Stimulated activated CD4-positive, alpha-beta T cell treated with anti-CD3 and anti-CD28 coated beads, Interleukin-4, amount 100 ng/mL, for 4 hours (primary cell): ENCODE measurements at places on chromosomes 2 and 18.

- no peak for DNase-seq
These were observed 7.5 kb upstream of the NOSTRIN start for GRCh38 chr2:168794968-168795367.

DNA sequence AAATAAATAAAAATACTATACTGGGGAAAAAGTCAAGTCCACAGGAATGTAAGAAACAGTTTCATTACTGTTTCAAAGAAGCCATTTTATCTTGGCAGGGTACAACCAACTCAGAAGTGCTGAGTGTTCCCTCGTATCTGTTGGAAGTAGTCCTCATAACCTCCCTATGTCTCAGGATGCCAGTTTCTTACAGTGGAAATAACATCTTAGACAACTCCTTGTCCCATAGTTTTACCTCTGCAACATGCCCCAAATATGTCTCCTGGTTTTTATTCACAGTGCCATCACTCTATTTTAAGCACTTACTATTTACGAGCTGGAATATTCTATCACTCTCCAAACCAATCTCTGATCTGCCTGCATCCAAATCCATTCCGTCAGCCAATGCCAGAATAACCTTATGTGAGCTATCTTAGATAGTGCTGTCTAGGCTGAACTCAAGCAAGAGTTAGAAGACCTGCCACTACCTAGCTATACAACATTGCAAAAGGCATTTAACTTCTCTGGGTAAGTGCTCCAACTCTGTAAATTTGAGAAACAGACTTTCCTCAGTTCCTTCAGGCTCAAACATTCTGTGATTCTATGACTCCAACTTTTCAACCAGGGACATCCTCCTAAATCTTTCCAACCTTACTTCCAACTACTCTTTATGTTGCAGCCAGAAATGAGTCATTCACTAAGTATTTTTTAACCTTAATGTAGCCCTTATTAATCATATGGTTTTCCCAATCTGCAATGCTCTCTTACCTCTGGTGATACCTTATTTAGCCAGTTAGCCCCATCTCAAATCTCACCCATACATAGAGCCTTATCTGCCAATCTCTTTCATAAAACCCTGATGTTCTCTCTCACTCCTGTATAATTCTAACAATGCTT, 66.7 kb downstream of the RTN4 start:
- DNase-seq, result no peak

- no peak for DNase-seq
These were observed 23.5 kb upstream of the ITGB6 start for GRCh38 chr2:160223560-160223959.

DNA sequence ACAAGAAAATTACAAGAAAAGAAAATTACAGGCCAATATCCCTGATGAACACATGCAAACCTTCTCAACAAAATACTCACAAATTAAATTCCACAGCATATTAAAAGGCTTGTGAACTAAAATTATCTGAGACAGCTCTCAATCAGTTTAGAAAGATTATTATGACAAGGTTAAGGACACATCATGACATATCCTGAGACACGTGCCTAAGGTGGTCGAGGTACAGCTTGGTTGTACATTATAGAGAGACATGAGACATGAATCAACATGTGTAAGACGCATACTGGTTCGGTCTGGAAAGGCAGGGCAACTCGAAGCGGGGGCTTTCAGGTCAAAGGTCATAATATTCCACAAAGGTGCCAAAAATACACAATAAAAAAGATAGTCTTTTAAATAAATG, 598.3 kb upstream of the REG3G start:
- no peak for DNase-seq

- no peak for DNase-seq
These were observed 50.5 kb downstream of the RAB31 start for GRCh38 chr18:9758624-9759075.

DNA sequence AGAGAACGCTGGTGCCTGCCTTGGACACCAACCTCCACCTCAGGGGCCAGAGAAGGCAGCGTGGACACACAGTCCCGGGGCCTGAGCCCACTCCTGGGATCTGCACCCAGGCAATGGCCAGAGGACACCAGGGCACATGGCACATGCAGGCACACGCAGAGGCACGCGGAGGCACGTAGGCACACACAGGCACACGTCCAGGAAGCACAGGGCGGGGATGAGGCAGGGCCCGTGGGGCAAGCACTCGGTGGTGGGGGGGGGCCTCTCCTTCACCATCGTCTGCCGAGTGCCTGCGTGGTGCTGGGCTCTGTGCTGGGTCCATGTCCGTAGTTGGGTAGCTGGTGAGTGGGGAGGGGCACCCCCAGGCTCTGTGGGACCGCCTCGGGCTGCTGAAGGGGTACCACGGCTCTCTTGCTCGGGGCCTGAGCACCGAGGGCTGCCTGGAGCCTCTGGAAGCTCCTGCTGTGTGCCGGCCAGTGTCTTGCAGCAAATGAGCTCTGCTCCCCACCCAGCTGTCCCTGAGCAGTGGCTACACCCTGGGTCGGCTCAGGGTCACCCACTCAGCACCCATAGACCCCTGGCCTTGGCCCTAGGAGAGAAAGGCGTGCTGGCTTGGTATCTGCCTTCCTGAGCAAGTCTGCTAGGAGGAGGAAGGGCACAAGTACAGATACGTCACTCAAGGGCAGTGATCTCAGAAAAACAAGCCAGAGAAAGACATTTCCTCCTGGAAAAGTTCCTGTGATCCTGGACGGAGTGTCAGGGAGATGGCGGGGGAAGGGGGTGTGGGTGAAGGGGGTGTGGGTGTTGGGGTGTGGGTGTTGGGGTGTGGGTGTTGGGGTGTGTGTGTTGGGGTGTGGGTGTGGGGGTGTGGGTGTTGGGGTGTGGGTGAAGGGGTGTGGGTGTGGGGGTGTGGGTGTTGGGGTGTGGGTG, 26.4 kb downstream of the RTP5 start:
- DNase-seq, result peak; percentile 30

DNA sequence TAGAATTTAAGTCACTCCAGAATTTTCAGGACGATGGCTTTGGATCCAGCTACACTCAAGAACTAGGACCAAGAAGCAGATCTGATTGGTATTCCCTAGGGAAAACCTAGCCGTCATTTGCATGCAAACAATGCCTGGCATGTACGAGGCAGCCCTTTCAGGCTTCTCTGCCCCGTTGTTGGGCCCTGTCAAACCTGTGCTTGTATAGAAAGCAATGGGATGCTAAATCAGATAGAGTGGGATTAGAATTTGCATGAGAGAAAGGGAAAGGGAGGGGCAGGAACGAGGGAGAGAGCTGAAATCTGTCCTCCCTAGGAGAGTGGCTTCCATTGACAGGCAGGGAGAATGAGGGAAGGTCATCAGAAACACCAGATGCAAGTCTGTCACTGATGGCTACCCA, 28.6 kb downstream of the ARID5A start:
- no peak for DNase-seq

DNA sequence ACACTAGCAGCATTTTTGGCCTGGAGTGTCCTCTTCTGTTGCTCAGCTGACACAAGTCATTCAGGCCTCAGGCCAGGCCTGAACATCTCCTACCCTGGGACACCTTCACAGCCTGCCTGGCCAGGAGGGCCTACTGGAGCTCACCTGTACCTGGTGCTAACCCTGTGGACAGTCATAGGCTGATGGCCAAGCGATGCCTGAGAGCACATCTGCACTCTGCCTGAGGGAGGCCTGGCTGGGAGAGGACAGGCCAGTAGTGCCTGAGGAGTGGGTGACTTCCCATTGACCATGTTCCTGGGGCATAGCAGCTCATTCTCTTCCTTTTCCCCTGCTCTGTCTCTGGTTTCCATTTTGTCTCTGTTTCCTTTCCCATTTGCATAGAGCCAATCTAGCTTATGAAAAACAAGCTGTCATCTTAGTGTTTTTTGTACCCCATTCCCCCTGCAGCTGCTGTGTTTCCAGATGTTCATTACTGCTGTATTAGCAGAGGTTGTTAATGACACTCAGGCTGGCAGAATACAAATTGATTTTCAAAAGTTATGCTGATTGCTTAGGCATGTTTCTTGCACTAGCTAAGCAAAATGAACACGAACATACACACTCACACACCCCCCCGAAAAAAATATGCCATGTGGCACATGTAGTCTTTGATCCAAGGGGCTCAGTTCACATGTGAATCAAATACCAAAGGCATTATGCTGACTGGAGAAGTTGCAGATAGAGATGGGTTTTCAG, 149.7 kb upstream of the HS6ST1 start:
- DNase-seq, result no peak

GRCh38 chr2:96157649-96158553, 12.7 kb upstream of the DUSP2 start:
- DNase-seq, result peak; percentile 95

DNA sequence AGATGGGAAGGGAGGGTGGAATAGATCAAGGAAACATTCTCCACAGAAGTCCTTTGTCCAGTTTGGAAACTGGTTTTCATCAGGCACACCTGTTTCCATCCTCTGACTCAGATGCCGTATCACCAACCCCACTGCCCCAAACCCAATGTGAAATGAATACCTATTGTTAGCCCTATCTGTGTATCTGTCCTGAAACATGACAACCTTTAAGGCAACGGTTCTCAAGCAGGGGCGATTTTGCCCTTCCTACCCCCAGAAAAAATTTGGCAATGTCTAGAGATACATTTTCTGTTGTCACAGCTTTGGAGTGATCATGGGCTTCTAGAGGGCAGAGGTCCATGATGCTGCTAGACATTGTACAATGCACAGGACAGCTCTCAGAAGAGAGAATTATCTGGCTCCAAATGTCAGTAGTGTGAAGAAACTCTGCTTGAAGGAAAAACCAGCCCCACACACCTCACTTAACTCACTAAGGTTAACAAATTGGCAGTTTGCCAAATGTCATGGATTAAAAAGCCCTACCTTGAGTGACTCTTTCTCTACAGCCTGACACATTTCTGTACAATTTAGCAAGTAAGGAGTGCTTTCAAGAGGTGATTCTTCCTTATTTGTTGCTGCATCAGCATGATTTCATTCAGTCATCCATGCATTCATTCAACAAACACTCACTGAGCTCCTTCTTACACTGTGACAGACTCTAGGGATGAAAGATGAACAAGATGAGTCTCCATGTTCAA, 3.4 kb downstream of the SCTR start:
- DNase-seq, result no peak

DNA sequence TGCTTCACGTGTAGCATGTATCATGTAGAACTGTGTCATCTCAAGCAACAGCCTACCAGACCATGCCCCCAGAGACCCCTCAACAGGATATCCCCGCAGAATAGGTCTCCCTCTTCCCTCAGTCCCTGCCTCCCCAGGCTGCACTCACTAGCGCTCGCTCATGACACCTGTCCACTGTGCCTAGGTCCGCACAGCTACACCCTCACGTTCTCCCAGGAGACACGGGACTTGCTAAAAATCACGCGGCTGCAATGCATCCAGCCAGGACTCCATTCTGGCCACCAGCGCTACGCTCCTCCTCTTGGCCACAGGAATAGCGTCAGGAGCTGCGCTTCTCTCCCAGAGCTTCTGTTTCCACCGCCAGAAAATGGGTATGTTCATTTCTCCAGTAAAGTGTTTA, 2.5 kb downstream of the PXDN start:
- DNase-seq, result no peak

DNA sequence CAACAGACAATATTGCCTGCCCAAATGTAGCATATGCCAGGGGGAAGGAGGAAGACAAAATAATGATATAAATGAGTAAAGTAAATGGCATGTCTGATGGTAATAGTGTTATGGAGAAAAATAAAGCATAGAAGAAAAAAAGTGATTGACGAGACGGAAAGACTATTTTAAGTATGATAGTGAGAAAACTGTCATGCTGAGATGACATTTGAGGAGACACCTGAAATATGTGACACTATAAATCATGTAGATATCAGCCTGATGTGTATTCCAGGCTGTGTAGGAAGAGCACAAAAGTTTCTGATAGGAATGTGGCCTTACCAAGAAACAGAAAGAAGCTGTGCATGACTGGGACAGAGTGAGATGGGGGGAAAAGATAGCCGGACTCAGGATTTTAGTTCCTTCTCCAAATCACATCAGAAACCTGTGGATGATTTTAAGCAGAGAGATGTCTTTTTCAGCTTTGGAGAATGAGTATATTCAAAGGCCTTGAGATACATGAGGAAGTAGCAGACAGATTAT, 387.3 kb upstream of the SYT4 start:
- DNase-seq, result no peak

DNA sequence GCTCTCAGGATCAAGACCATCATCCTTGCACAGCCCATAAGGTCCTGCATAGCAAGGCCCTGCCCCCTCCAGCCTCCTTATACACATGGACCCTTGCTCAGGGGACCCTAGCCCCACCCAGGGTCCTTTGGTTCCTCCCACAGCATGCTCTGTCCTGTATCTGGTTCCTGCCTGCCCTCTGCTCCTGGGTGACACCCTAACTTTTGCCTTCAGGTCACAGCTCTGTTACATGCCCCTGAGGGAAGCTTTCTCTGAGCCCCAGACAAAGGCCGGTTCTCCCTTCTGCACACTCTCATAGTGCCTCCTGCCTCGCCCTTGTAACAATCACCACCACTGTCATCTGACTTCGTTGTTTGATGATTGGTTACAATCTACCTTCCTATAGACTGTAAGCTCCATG, 204.8 kb downstream of the SMAD2 start:
- DNase-seq, result no peak

DNA sequence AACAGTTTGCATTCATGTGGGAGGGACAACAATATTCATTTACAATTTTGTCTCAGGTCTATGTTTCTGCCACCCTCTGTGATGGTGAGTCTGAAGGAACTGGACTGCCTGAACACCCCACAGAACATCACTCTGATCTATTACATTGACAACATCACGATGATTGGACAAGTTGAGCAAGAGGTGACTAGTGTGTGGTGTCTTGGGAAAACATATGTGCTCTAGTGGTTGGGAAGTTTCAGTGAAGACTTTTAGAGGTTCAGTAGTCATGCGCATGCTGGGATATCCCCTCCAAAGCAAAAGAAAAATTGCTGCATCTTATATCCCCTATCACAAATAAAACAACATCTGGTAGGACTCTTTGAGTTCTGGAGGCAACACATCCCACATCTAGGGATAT, 18.6 kb upstream of the CTLA4 start:
- DNase-seq, result no peak

DNA sequence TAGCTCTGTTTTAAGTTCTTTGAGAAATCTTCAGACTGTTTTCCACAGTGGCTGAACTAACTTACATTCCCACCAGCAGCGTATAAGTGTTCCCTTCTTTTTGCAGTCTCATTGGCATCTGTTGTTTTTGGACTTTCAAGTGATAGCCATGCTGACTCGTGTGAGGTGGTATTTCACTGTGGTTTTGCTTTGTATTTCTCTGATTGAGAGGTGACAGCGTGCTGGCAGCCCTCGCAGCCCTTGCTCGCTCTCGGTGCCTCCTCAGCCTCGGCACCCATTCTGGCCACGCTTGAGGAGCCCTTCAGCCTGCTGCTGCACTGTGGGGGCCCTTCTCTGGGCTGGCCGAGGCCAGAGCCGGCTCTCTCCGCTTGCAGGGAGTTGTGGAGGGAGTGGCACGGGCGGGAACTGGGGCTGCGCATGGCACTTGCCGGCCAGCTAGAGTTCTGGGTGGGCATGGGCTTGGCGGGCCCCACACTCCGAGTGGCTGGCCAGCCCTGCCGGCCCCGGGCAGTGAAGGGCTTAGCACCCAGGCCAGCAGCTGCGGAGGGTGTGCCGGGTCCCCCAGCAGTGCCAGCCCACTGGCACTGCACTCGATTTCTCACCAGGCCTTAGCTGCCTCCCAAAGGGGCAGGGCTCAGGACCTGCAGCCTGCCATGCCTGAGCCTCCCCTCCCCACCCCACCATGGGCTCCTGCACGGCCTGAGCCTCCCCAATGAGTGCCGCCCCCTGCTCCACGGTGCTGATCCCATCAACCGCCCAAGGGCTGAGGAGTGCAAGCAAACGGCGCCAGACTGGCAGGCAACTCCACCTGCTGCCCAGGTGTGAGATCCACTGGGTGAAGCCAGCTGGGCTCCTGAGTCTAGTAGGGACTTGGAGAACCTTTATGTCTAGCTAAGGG, 151.8 kb downstream of the IRS1 start:
- no peak for DNase-seq

- DNase-seq, result no peak
These were observed 5.6 kb downstream of the DES start for GRCh38 chr2:219423652-219424377.
